ENCODE measurements at places on chromosomes 11 and 22.

- no peak for DNase-seq
Observed at GRCh38 chr22:24474649-24475255, 20.4 kb upstream of the UPB1 start.

DNA sequence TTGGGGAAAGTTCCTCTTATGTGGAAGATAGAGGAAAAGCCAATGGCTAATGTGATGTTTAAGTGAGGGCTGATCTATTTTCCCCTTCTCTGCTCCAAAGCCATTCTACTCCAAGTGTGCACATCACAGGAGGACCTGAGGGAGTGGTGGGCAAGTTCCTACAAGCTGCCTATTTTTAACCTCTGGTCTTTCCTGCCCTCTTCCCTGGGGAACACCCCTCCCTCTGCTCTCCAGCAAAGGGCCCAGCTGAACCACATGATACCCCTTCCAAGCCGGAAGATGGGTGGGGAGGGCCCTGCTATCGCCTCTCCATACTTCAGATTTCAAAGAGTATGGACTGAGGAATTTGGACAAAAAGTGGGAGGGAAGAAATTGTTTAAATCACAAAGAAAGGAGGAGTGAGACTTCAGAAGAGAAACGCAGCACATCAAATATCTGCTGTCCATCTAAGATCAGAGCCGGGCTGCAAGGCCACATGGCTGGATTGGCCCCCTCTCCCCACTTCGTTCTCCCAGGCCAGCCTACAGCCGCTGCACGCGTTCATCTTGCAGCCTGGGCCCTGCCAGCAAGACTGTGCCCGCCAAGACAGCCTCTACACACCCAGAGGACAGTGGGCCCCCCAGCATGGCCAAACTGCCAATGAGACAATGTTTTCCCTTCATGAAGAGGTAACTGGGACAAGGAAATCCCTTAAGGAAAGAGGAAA, 77.5 kb downstream of the MICAL3 start:
- no peak for DNase-seq

GRCh38 chr11:31521497-31522150, 12.1 kb downstream of the ELP4 start:
- no peak for DNase-seq

GRCh38 chr11:121367001-121367843, 74.7 kb downstream of the SC5D start:
- DNase-seq = peak; percentile 62

DNA sequence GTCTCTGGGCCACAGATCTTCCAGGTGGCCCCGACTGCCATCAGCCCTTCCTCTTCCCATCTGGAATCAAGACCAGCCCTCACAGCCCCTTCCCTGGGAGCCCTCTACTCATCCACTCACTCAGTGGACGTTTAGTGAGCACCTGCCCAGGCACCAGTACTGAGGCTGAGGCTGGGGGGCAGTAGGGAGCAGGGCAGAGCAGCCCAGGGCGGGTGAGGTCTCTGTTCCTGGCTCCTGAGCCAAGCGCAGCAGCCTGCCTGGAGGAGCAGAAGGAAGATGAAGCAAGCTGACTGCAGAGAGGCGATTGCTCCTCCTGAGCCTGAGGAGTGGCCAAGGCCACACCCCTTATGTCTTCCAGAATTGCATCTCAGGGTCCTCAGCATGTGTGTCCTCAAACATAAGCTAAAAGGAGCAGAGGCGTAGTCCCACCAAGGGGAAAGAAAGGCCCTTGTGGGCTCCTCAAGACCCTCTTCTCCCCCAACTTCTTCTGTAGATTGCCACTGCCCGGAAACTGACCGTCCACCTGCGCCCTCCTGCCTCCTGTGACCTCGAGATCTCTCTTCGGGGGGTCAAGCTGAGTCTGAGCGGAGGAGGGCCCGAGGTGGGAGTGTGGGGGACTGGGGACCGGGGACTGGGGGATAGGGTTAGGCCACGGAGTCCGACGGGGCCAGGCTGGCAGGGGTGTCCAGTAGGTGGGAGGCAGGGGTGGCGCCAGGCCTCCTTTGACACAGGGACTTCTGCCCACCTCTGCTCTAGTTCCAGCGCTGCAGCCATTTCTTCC, 5.8 kb downstream of the MAPK8IP2 start:
- no peak for DNase-seq

DNA sequence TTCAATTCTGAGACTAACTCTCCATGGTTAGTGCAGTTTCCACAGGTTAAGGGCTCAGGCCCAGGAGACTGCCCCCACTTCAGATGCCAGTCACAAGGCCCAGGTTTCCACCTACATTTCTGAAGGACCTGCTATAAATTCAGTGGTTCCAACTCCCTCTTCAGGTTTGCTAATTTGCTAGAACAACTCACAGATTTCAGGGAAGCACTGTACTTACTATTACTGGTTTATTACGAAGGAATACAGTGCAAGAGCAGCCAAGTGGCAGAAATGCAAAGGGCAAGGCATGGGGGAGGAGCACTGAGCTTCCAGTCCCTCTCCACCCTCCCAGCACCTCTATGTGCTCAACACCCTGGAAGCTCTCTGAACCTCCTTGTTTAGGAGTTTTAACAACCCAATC, 39.3 kb upstream of the SPON1 start:
- no peak for DNase-seq

GRCh38 chr11:126891556-126892217, 108.9 kb downstream of the KIRREL3 start:
- DNase-seq = no peak

- DNase-seq = no peak
Observed at GRCh38 chr11:9880657-9881056, 216.8 kb downstream of the SWAP70 start.

- DNase-seq = no peak
Observed at GRCh38 chr11:75850787-75851186, 35.8 kb downstream of the UVRAG start.

GRCh38 chr22:27488456-27489177, 312.9 kb downstream of the MN1 start:
- DNase-seq = no peak

DNA sequence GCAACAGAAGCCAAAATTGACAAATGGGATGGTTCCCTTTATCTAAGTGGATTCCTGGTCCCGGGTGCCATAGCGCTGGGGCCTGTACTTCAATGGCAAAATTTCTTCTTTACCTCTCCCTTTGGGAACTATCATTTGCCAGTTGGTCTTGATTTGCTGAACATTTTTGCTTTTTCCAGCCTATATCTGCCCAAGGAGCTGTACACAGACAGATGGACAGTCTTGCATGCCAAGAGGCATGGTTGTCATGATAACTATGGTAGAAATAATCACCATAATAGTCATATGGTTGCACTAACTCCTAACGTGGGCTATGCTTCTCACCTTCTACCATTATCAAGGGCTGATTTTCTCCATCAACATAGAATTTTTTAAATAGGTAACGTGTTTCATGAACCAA, 1030.9 kb downstream of the OPCML start:
- DNase-seq = no peak

DNA sequence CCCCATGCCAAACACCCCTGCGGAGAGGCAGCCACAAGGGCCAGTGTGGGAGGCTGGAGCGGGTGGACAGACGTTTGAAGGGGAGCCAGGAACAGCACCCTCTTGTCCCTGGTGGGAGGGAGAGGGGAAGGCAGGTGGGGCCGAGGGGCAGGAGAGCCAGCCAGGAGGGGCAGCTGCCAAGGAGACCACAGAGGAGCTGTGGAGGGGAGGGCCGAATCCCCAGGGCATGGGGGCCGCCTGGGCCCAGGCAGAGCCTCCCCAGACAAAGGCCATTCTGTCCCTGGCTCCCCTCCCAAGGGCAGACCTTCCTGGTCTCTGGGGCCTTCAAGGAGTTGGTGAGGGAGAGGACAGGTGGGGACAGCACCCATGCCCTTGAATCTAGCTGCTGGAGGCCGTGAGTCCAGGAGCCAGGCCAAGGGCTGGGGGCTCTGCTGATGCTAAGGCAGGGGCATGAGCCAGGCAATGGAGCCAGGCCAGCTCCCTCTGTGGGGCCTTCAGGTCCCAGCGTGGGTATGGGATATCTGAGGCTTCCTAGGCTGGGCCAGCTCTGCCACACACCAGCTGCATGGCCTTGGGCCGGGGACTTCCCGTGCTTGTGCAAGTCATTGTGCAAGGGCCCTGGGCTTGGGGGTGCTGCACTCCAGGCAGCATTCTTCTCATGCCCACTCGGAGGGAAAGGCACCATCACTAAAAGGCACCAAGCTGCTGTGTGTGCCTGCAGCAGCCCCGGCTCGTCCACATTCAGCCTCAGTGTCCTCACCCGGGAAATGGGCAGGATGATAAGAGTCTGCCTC, 11.4 kb downstream of the EMID1 start:
- no peak for DNase-seq

DNA sequence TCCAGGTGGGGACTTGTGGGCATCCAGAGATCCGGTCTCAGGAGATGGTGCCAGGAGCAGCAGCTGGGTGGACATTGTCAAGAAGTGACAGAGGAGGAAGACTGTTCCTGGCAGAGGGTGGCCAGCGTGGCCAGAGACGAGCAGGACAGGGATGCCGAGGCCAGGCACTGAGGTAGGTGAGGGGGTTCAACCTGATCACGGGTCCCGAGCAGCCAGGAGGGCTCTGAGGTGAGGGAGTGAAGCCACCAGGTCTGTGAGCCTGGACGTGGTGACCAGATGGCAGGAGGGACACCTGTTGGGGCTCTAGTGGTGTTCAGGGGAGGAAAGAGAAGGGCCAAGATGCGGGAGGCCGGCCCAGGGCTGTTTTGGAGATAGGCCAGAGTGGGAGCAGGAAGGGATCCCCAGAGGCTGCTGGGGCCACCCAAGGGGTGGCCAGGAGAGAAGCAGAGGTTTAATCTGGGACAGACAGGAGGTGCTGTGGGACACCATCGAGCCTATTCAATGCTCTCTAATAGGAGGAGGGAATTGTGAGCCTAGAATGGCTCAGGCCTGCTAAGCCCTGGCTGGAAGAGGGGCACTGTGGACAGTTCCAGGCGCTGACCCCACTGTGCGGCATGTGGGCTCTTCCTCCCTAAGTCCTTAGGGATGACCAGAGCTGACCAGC, 6.3 kb downstream of the PPM1F start:
- no peak for DNase-seq

DNA sequence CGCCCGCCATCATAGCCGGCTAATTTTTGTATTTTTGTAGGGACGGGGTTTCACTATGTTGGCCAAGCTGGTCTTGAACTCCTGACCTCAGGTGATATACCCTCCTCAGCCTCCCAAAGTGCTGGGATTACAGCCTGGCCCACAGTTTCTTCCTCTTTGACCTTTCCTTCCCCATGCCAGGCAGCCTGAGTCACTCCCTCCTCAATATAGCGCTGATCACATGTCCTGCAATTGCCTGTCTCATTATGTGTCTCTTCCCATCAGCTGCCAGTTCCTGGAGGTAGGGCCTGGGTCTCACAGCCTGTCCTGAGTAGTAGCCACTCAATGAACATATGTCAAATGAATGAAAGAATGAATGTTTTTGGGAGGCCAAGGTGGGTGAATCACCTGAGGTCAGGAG, 43.0 kb upstream of the CCDC134 start:
- no peak for DNase-seq

GRCh38 chr11:36713715-36714114, 115.7 kb upstream of the RAG2 start:
- no peak for DNase-seq

GRCh38 chr11:13105237-13105844, 96.2 kb downstream of the RASSF10 start:
- DNase-seq = no peak

DNA sequence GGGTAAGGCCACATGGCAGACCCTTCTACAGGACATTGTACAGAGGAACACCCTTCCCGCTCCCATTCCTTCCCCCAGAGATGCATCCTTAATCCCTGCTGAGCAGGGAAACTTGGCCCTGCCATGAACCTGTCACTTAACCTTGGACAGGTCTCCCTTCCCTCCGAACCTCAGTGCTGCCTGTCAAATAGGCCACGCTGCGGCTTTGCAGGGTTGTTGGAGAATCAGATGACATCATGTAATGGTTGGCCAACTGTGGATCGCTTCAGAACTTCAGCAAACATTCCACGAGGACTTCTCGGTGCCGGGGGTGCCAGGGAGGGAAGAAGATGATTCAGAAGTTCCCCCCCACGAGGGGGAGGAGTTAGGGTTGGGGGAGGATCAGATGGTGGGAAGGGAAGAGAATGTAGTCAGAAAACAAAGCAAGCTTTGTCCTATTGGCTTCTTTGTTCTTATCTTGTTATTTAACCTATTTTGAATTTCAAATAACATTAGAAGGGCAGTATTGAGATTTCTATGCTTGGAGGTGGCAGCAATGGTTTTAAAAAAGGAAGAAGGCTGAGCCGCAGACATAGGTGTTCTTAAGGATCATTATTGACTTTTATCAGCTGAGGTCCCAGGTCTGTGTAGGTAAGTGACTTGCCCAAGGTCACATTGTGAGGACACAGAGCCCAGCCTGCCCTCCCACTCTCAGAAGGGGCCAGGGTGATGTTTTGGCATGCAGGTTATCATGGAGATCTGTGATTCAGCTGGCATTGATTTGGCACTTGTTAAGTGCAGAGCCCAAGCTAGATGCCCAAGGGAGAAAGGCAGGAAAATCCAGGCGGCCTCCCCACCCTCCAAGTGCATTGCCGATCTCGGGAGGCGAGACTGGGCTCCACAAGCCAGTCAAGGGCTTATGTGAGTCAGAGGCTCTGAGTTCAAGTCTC, 3.1 kb downstream of the CDC42EP1 start:
- no peak for DNase-seq

DNA sequence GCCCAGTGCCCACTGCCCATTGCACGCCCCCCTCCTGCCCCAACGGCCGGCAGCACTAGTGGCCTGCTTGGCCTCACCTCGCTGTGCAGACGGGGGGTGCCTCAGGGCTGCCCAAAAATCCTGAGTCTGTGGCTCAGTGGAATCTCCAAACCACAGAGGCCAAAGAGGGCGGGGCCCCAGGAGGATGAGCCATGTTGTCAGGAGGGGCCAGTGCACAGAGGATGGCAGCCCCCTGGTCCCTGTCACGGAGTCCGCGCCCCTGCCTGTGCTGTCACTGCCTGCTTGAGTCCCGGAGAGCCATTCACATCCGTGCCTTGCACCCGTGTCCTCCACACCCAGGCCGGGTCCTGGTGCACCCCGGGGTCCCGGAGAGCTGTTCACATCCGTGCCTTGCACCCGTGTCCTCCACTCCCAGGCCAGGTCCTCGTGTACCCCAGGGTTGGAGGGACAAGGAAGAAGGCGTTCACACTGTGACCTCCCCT, 36.4 kb upstream of the MUC5AC start:
- DNase-seq = no peak

DNA sequence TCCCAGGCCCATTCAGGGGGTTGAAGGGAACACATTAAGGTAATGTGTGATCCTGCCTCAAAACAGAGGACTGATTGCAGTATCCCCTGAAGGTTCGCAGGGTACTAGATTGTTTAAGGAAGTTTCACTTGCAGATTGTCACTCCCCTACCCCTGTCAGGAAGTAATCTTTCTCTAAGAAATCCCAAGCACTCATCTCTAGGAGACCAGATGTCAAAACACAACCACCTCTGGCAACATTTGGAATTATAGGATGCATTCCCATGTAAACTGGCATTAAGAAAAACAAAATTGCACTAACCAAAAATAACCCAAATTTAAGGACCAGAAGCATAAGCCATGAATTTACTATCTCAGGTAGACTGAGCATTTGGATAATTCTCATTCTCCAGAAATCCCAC, 1.6 kb downstream of the MRPL17 start:
- no peak for DNase-seq

GRCh38 chr11:117932426-117932825, 3.2 kb upstream of the TMPRSS13 start:
- DNase-seq = no peak

GRCh38 chr11:96130061-96130620, 206.2 kb upstream of the MTMR2 start:
- DNase-seq = no peak

- DNase-seq = no peak
Observed at GRCh38 chr11:100777103-100777502, 90.0 kb downstream of the ARHGAP42 start.

Data from GM18507 (cell line).